Muscle of arm (tissue), 14 donors: ENCODE measurements at places on chromosomes 5 and 9.

- DNase-seq: no peak
Measured at GRCh38 chr5:54835647-54836046, 149.7 kb downstream of the ESM1 start.

- no peak for DNase-seq
Measured at GRCh38 chr5:32339198-32339597, 26.5 kb upstream of the MTMR12 start.

- DNase-seq: no peak
Measured at GRCh38 chr5:62030326-62030725, 275.7 kb upstream of the KIF2A start.

- no peak for DNase-seq
Measured at GRCh38 chr5:72145348-72145747, 38.1 kb downstream of the MAP1B start.

DNA sequence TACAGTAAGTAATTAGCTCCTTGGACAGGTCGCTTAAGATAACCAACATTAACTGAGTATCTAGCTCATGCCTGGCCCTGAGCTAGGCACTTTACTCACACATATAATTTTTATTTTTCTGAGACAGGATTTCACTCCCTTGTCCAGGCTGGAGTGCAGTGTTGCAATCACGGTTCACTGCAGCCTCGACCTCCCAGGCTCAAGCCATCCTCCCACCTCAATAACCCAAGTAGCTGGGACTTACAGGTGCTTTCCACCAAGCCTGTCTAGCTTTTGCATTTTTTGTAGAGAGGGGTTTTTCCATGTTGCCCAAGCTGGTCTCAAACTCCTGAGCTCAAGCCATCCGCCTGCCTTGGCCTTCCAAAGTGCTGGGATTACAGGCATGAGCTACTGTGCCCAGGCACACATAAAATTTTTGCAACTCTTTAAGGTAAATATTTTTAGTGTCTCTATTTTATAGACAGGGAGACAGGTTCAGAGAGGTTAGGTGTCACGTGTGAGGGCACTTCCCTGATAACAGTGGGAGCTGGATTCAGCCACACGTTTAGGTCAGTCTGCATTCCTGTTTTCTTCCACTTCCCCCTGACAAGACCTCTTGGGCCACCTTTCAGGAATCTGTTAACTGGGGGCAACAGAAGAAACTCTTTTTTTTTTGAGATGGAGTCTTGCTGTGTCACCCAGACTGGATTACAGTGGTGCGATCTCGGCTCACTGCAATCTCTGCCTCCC is 18.2 kb downstream of the HBEGF start:
- DNase-seq: no peak

- DNase-seq: no peak
Measured at GRCh38 chr9:32431196-32431595, 46.8 kb downstream of the ACO1 start.
